NB4 (cell line): ENCODE measurements at places on chromosomes 16 and 17.

- no peak for DNase-seq
These were observed 90.6 kb downstream of the DNAH3 start for GRCh38 chr16:21060027-21060510.

DNA sequence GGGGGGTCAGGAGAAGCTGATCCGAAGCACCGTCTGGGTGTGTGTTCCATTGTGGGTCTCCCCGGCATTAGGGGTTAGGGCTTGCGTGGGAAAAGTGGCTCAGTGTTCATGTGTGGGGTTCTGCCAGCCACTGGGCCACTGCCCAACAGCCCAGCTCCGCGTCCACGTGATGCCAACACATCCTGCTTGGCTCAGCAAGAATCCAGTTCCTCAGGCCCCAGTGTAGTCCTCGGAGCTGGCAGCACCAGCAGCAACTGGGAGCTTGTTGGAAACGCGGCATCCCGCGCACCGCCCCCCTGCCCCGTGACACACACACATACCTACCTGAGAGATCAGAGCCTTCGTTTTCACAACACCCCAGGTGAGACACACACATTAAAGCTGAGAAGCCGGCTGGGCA is 18.9 kb downstream of the LGALS9 start:
- no peak for DNase-seq

- DNase-seq, result no peak
These were observed 264.6 kb upstream of the KCNJ16 start for GRCh38 chr17:69810326-69810965.

- DNase-seq, result no peak
These were observed 14.5 kb downstream of the TEX14 start for GRCh38 chr17:58677194-58677880.

DNA sequence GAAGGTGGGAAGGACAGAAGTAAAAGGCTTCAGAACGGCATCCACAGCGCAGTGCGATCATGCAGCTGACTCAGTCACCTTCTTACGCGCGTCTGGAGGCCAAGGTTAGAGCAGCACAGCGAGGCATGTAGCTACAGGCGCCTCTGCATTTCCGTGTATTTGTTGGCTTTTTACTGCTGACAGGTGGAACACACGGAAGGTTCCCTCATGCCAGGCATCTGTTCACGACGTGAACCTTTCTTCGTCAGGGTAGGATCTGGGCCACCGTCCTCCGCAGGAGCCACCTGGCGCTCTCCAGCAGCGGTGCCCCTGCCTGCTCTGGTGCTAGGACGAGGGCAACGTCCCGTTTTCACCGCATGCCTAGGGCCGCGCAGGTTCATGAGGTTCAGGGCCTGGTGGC is 15.3 kb downstream of the TMEM204 start:
- no peak for DNase-seq

GRCh38 chr16:82070656-82071369 is 35.8 kb downstream of the HSD17B2 start:
- DNase-seq, result no peak

DNA sequence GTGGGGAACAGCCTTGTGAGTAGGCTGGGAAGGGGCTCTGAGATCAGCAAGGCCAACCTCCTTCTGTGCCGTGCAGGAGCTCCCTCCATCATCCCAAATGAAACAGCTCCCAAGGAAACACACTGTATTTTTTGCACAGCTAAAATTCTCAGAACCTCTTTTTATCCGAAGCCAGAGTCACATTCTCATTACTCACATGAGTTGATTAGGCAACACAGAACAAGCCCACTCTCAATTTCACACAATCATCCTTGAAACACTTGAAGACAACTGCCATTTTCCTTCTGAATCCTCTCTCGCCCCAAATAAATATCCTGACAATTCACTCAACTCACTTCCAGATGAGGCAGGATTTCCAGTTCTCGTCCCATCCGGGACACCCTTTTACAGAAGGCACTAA is 66.1 kb downstream of the MYO18A start:
- DNase-seq, result no peak

DNA sequence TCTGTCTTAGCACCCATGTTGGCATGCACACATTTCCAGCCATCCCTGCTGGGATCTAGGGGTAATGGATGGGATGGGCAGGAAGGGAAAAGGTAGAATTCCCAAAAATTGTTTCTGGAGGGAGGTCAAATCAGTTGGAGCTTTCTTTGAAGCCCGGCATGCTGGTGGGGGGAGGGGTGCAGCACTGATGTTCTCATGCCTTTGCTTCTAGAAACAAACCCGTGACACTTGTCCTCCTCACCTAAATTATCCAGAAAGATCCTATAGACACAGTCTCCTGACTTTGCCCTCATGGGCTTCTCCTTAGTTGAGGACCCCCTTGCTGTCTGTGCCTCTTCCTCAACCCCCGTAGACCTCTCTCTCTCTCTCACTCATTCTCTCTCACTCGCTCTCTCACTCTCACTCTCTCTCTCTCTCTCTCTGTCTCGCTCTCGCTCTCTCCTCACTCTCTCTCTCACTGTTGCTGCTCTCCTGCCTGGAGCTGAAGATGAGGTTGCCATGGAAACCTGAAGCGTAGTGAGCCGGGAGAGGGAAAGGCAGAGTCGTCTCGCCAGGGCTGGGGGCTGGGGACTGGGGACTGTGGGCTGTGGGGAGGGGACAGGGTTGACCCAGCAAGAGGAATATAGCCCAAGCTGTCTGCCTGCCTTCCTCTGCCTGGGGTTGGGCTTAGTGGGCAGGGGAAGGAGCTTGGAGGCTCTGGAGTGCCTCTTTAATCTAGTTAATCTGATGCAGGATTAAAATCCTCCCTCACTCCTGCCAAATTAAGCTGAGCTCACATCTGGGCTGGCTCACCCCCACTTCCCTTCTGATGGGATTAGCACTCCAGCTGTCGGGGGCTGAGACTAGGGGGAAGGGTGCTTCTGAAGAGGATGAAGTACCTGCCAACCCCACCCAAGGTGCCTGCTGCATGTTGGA is 16.1 kb downstream of the LASP1 start:
- no peak for DNase-seq

- DNase-seq, result no peak
These were observed 2.1 kb upstream of the ADGRG5 start for GRCh38 chr16:57540387-57540786.
